ENCODE measurements at places on chromosomes 2 and 18.
A peak's percentile ranks its signal among the peaks of the same experiment; 100 is the strongest.

- no peak for DNase-seq
Measured at GRCh38 chr2:219455581-219455980, 20.9 kb downstream of the SPEG start.

DNA sequence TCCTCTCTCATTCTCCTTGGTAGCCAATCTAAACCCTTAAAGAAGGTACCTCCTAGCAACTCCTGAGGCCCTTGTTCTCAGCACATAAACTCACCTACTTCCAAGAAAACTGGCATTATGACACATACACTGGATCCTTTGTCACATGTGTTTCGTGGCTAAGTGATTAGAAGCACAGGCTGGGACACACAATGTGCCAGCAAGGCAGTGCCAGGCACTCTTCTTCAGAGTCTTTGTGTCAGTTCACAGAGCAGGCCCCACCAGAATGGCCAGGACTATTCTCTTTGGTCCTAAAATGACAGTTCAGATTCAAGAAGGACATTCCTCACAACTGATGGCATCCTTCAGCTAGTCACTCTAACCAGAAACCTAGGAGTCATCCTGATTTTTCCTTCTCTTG is 40.3 kb downstream of the SMC6 start:
- no peak for DNase-seq

DNA sequence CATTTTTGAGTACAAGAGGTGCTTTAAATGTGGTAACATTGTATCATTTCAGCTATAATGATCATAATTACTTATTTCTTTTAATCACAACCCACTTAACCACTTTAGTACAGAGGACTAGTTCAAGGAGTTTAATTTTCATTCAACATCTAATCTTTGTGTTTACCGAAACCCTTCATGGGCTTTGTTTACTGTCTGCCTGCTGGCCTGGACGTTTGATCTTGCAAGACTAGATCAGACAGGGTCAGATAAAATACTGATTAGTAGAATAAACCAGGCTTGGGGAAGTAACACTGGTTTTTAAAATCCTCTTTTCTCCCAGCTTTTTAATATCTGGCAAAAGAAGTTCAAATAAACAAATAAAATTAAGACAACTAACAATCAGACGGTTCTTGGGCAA is 93.6 kb downstream of the SATB2 start:
- DNase-seq = no peak

GRCh38 chr18:52394602-52395001 is 54.6 kb downstream of the DCC start:
- DNase-seq = no peak

DNA sequence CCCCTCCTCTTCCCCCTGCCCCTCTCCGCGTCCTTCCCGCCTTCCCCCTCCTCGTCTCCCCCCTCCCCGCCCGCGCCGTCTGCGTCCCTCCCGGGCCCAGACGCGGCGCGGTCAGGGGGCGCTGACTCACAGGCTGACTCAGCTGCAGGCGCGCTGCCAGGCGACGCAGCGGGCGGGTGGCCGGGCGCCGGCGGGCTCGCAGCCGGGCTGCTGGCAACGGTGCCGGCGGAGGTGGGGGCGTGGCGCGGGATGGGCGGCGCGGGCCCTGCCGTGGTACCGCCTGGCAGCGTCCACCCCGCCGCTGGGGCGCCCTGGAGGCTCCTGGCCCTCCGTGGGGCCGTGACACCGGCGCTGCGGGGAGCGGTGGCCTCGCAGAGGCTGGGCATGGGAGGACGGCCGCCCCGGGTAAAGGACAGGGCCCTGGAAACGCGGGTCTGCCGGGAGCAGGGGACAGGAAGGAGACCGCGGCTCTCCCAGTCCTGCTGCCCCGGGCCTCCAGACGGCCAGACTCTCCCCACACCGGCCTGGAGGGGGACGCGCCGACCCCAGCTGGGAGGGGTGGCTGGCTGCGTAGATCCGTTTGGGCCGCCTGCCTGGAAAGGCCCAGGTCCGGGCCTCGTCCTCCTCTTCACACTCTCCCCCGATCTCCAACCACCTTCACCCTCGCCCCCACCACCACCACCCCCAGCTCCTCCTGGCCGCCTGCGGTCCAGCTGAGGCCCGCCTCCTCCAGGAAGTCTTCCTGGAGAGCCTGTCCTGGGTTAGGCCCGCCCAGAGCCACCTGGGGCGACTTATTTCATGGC is 10.0 kb upstream of the PROC start:
- DNase-seq = peak; percentile 80

- DNase-seq = no peak
Measured at GRCh38 chr18:23283916-23284430, 148.7 kb downstream of the CABLES1 start.

- no peak for DNase-seq
Measured at GRCh38 chr2:224892574-224893204, 149.6 kb downstream of the DOCK10 start.

DNA sequence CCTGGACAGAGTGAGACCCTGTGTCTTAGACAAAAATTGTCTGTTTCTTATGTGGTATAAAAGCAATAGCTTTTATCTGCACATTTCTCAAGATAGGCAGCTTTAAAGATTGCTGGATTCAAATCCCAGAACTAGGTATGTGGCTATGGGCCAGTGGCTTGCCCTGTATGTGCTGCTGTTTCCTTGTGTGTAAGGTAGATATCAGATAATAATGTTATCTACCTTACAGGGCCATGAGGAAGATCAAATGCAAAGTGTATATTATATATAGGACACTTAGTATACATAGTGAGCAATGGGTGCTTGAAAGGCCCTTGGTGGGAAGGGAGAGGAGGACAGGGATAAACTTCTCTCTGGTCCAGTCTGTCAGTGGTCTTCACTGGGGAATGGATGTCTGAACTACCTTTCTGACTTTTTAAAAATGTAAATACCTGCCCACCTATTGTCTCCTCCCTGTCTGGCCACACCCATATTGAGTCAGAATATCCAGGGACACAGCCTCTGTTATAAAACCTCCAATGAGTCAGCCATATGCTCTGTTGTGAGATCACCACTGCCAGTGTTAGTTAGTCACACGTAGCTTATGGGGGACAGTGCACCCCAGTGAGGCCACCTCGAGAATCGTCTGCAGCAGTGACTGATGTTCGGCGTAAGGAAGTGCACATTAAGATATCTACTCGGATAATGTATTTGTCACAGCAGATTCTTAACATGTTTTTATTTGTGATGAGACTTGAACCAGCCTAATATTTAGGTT is 383.4 kb downstream of the PTPRM start:
- DNase-seq = no peak

DNA sequence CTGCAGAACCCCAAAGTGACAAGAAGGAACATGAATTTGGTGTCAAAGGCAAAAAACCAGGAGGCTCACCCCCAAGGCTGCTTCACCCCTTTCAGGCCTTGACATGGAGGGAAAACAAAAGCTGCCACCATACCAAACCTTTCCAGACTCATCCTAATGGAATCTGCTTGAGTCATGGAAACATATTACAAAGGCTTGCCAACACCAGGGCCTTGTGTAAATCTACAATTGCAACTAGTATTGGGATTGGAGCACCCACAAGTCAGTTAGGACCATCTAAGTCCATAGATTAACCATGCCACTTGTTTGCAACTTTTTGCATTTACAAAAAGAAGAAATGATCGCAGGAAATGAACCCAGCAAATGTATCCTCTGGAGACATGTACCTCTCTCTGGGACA is 297.6 kb downstream of the CDCA7 start:
- no peak for DNase-seq

DNA sequence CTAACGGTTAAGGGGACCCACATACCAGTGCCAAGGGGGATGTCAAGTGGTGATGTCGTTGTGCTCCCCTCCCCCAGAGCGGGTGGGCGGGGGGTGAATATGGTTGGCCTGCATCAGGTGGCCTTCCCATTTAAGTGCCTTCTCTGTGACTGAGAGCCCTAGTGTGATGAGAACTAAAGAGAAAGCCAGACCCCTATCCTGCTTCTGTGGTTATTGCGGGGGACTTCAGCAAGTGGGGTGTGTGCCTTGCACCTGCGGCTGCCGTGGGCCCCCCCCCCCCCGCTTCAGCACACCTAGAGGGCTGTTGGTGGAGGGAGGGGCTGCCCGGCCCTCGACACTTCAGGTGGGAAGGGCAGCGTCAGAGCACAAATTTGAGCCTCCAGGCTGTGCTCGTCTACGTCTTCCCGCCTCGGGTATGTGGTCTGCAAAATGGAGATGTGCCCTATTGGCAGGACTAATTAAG is 6.1 kb downstream of the CTDSP1 start:
- DNase-seq = no peak

- no peak for DNase-seq
Measured at GRCh38 chr2:136582628-136583205, 182.6 kb upstream of the THSD7B start.

DNA sequence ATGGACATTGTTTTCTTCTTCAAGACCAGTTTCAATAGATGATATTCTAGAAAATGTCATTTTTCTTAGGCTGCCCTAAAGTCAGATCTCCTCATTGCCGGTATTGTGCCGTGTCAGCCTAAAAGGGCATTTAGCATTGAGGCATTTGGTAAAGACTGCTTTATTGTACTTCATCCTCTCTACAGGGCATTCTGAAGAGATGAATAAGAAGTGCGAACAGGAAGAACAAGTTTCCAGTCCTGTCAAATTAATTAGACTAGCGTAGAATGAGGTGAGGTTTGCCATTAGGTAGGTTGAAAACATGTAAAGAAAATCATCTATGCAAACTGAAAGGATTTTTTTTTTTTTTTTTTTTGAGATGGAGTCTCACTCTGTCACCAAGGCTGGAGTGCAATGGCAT is 60.6 kb downstream of the ETAA1 start:
- DNase-seq = no peak

- no peak for DNase-seq
Measured at GRCh38 chr2:123438675-123439074, 586.4 kb upstream of the CNTNAP5 start.

GRCh38 chr18:11750581-11751310 is 61.7 kb downstream of the GNAL start:
- DNase-seq = no peak

- no peak for DNase-seq
Measured at GRCh38 chr2:186346216-186346615, 139.8 kb upstream of the ZC3H15 start.

GRCh38 chr2:25409468-25409867 is 67.7 kb upstream of the DNMT3A start:
- no peak for DNase-seq

- DNase-seq = no peak
Measured at GRCh38 chr2:221189431-221190067, 382.6 kb downstream of the EPHA4 start.

DNA sequence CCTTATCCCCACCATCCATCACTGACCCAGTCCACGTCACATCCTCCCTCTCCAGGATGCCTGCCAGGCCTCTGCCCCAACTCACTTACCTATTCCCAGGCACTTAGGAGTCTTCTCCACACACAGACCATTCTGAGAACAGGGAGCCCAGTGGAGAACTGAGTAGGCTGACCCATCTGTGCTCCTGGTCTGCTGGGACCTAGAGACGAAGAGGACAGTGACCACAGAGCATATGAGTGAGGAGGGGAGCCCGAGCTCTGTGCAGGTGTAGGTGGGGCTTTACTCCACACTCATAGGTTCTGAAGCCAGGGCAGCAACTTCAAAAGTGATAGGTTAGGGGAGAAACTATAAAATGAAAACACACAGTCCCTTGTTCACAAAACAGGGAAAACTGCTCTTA is 130.0 kb downstream of the NDUFA10 start:
- no peak for DNase-seq

DNA sequence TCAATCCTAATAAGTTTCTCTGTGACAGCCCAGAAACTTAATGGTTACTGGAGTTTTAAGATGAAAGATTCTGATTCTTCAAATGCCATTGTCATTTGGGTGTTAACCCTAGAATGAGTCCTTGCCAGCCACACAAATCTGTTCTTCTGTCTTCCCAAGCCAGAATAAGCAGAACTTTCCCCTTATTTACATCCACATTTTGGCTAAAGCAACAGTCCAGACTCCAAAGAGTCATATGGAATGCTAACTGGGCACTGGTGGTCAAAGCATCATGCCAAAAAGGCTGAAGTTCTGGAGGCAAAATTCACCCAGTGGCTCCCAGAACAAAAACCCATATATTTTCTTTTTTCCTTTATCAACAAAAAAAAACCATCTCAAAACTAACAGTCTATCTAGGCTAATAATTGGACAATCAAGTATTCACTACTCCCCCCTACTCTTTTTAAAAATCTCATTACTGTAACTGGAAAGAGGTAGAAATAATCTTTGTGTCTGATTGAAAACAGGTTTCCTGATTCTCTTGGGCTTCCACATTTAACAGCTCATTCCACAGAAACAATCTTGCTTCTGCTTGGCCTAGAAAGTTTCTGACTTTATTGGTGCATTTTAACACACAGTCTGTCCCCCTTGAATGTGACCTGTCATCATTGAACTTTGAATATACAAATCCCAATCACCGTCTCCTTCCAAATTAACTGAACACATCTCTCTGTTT is 89.6 kb upstream of the SETBP1 start:
- no peak for DNase-seq

GRCh38 chr2:165572151-165572550 is 102.7 kb downstream of the CSRNP3 start:
- DNase-seq = no peak

DNA sequence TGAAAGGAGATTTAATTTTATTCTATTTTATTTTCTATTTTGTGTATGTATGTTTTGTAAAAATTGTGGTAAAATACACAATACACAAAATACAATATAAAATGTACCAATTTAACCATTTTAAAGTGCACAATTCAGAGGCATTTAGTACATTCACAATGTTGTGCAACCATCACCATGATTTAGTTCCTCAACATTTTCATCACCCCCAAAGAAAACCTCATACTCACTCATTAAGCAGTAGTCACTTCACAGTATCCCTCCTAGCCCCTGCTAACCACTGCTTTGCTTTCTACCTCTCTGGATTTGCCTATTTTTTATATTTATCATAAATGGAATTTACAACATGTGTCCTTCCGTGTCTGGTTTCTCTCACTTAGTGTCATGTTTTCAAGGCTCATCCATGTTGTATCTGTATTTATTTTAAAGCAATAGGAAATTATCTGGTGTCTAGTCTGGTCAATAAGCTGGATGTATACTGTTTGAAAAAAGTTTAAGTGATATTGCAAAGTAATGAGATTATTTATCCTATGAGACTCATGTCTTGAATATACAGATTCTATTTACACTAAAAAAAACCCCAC is 77.9 kb upstream of the GLS start:
- DNase-seq = no peak

DNA sequence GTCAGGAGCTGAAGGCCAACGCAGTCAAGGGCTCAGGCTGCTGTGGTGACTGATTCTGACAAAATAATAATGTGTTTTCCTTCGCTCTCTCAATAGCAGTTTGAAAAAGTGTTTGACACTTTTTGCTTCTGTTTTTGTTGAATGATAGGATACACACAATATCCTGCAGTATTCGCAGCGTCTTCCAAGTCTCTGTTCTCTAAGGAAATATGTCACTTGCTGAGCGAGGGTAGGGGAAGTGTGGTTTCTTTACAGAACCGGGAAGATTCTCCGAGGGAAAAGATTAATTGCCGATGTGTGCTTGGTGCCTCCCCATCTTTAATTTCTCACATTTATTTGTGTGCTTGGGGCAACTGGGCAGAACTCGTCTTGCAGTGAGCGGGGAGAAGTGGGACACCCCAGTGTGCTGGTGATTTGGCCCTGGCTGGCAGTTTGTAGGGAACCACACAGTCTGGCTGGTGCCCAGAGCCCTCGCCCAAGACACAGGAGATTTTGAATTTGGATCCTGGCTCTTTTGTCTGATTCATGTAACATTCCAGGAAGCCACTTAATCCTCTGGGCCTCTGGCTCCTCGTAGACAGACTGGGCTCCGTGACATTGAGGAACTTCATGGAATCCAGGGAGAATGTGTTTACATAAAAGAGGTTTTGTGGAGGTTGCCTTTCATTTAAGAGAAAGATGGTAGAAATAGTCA is 169.4 kb downstream of the LDLRAD4 start:
- no peak for DNase-seq

- no peak for DNase-seq
Measured at GRCh38 chr2:43763091-43763490, 10.7 kb upstream of the DYNC2LI1 start.

GRCh38 chr2:120448961-120449810 is 103.2 kb downstream of the INHBB start:
- no peak for DNase-seq

All from stimulated activated CD4-positive, alpha-beta T cell treated with anti-CD3 and anti-CD28 coated beads, TNF-alpha, amount 100 ng/mL, for 24 hours (primary cell).